ENCODE measurements at places on chromosomes 12 and 14.

DNA sequence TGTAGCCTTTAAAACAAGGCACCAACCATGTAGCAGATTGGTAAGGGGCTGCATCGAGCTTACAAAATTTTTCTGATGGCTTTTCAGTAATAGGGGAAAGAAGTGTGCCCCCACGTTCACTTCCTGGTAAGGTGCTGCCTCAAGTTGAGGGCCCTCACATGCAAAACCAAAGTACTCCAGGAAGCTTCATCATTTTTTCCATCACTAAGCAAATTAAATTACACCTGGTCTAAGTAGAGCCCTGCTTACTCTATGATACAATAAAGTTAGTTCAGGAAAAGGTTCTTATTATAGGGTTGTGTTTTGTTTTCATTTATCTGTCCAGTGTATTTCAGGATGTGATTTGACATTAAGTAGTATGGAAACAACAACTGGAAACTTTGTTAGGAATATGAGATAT lies 15.0 kb upstream of the AKAP5 start:
- no peak for DNase-seq

- no peak for DNase-seq
Observed at GRCh38 chr12:58750484-58750883, 169.8 kb downstream of the LRIG3 start.

GRCh38 chr12:75784591-75784990 lies 247.0 kb downstream of the PHLDA1 start:
- DNase-seq: no peak

GRCh38 chr12:116784238-116784612 lies 46.1 kb downstream of the RNFT2 start:
- peak; percentile 17 for DNase-seq

- no peak for DNase-seq
Observed at GRCh38 chr14:105187116-105187515, 6.0 kb upstream of the NUDT14 start.

GRCh38 chr14:67493092-67493717 lies 4.7 kb upstream of the TMEM229B start:
- no peak for DNase-seq

DNA sequence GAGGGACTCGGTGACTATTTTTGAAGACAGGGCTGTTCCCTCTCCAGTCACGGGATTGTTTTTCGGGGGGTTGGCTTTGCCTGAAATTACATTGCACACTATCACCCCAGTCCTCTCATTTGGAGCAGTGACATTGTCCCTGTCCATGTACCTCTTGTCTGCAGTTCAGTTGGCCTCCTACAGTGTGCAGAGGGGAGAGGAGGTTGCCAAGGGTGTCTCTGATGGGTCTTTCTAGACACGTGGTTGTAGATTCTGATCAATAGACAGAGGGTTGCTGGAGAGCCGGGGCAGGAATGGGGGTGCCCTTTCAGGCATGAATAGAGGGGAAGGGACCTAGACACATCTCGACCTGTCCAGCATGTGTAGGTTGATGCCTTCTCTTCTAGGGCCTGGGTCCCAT lies 1.2 kb downstream of the TMEM120B start:
- peak; percentile 30 for DNase-seq

GRCh38 chr12:88420457-88420856 lies 159.8 kb downstream of the KITLG start:
- no peak for DNase-seq

DNA sequence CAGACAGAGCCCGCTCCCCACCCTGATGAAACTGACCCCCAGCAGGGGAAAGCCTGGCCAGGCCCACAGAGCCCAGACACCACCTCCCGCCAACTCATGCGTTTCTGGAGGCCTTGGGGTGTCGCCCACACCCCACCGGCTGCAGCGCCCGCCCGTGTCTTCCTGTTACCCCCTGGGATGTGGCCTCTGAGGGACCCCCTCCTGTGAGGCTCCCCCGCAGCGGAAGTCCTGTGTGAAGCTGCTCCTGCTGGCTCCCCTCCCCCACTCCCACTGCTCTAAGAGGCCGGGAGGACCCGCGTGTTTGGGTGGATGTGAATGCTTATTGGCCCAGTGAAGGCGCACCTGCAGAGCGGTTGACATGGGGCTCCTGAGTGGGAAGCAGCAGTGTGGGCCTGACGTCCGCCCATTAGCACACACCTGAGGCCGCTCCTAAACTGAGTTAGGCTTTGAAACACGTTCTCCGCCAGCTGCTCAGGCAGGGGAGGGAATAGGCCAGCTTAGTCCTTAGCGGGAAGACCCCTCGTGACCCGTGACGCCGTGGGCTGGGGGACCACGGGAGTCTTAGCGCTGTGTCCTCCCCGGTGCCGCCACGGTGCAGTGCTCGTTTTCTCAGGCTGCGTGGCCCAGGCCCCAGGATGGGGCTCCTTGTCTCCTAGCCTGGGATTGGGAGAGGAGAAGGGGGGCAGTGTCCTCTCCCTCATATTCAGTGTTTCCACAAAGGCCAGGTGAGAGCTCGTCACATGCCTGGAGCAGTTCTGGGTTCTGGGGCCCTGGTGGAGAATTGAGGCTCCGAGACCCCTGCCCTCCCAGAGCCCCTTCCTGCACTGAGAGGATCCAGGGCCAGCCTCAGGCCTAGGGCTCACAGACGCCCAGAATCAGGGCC lies 323.4 kb upstream of the SFSWAP start:
- no peak for DNase-seq

DNA sequence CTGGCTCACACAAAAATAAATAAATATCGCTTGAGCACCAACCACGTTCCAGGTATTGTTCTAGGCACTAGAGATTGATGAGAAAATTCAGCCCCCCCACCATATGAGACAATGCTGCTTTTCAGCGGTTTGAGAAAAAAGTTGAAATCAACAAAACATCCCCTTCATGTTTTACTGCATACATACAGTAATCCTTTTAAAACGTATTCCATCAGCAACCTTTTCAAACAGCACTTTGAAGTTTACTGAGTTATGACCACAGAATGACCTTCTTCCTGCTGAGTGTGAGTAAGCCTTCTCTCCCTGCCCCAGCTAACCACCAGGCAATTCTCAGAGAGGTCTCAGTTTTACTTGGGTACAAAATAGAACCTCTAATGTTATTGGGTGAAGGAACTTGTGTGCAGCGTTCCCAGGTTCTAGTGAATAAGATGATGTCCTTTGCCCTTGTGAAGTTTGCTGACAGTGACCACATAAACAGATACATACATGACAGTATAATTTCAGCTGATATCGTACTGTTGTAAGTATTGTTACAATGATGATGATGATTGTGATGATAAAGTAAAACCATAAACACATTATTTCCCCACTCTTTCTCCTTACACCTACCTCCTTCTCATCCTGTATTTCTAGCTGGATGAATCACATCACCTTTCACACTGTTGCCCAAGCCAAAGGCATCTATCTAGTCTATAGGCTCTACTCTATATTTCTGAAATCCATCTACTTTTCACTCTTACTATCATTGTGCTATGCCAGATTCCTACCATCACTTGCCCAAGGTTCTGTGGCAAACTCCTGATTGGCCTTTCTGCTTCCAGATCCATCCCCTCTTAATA lies 124.4 kb upstream of the KRR1 start:
- peak; percentile 98 for DNase-seq

- DNase-seq: no peak
Observed at GRCh38 chr12:4472046-4472445, 26.4 kb upstream of the FGF6 start.

- DNase-seq: peak; percentile 88
Observed at GRCh38 chr12:62481843-62482540, 15.4 kb downstream of the MON2 start.

DNA sequence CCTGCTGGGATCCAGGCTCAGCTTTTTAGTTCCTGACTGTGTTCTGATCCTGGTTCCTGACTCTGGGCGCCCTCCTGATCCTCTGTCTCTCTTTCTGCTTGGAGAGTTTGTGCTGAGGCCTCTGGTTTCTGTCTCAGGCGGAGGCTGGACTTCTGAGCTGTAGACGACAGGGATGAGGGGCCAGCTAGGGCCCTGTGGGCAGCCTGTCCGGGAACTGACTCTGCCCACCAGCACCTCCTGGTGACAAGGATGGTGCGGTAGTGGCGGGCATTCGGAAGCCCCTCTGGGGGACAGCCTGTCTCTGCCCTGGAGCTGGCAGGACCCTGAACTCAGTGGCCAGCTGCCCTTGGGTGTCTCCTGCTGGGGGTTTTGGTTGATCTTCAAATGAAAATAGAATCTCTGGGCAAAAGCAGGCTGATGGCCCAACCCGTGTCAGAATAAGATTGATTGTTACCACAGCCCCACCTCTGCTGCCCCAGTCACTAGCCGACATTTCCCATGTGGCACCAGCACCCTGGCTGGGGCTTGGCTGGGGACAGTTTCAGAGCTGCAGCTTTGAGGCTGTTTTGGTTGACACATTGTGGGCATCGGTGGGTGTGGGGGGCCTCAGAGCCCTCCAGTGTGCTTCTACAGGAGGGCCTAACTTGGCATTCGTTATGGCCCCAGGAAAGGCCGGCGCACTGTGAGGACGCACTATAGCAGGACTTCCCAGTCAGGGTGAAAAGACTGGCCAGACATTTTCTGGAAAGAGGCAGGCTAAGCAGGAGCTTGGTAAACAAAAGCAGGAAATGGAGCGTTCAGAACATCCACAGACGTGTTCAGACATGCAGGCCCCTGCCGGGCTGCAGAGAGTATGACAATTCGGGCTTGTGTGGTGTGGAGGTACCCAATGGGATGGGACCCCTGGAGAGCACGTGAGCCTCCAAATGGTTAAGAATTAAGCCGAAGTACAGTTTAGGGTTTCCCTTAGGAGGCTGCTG lies 16.2 kb downstream of the KRT80 start:
- DNase-seq: no peak

GRCh38 chr12:93080994-93081809 lies 152.1 kb upstream of the EEA1 start:
- no peak for DNase-seq

DNA sequence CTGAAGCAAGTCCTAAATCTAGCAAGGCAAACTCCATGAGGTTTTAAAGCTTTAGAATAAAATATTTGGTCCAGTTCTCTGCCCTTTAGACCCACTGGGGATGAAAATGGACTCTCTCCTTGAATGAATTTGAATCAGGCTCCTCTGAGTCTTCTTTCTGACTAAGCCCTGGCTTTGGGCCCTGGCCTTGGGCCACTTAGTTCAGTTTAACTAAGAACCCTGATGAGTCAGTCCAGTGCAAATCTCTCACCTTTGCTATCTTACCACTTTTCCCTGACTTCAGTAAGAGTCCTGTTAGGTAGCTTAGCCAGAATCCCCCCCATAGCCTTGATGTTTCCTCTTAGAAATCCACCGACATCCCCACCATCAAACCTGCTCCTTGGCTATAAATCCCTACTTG lies 427.5 kb downstream of the SNAPC1 start:
- no peak for DNase-seq

- DNase-seq: peak; percentile 93
Observed at GRCh38 chr12:55738123-55739024, 4.5 kb upstream of the GDF11 start.

DNA sequence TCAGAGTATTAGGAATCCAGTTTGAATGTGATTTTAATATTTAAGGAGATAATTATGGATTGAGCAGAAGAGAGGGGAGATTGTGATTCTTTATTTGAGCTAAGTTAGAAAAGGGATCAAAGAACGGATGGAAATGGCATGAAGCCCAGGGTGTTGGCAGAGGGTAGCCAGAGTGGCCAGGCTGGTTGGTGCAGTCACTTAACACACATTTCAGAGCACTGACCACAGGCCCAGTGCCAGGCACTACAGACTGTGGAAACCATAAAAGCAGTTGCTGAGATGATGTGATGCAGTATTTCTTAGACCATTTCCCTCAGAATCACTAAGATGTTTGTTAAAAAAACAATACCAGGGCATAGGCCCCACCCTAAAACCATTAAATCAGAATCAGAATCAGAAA lies 167.7 kb upstream of the AMIGO2 start:
- DNase-seq: no peak

DNA sequence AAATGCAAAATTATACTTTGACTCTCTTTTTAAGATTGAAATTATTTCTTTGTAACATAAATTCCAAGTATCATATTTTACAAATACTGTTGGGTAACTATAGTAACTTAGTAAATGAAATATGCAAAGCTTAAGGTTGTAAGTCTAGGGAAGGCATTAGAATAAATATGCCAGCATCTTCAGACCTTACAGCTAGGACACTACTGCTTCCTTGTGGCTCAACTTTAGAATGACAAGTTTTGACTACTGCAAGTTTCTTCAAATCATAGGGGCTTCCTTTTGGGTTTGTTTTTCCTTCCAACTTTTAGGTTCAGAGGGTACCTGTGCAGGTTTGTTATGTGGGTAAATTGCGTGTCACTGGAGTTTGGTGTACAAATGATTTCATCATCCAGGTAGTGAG lies 17.7 kb upstream of the ANP32D start:
- peak; percentile 56 for DNase-seq

GRCh38 chr14:87065366-87065765 lies 927.6 kb downstream of the GALC start:
- no peak for DNase-seq

DNA sequence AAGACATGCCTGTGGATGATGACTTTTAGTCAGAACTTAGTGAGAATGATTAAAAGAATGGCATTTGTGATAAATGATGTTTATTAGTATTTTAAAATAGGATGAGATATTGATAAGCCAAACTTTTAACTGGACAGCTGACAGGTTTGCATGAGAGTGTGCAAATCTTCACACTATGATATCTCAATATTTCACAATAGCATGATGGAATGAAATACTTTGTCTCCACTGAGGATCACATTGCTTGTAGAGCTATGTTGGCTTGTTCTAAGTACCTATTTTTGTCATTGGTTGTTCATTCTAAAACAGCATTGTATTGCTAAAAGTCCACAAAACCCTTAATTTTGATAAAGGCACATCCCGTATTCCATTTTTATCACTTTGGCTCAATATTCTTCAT lies 322.1 kb downstream of the ACSS3 start:
- no peak for DNase-seq

DNA sequence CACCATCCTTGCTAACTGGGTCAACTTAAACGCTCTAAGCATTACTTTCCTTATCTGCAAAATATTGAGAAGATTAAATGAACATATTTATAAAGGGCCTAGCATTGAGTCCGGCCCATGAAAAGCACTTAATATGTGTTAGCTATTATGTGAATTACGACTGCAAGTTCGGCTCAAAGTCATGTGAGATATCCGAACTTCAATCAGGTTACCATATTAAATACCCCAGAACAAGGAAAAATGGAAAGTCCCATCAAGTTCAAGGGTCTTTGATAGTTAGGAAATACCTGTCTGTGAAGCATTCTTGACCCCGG lies 487 bp upstream of the NRDE2 start:
- DNase-seq: no peak
